ENCODE measurements at places on chromosomes 4 and X.

GRCh38 chr4:111556141-111556781 is 589.0 kb upstream of the FAM241A start:
- DNase-seq, result no peak

DNA sequence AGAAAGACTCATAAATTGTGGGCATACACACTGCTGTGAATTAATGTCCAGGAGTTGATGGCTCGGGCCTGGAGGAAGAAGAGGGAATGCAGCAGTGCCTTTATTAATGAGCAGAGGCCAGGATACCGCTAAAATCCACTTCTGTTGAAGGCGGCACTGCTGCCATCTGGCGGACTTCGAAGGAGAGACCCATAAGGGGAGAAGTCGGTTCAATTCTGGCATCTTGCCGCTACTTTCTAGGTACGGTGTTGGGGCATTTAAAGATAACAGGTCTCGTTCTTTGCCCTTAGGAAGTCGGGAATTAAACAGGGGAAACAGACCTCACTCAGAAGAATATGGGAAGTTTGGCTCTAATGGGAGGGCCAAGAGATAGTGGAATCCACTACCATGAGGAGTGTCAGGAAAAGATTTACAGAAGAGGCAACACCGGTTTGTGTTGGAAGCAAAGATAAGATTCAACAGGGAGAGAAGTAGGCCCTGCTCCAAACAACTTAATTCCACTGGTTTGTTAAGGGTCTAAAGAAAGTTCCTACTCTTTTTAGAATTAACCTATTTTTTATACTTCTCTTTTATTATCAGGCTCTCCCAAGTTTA is 133.6 kb upstream of the GIMD1 start:
- peak; percentile 10 for DNase-seq

- DNase-seq, result no peak
Observed at GRCh38 chr4:107380836-107381438, 339.1 kb downstream of the PAPSS1 start.

- DNase-seq, result no peak
Observed at GRCh38 chr4:93237521-93237920, 591.0 kb upstream of the ATOH1 start.

DNA sequence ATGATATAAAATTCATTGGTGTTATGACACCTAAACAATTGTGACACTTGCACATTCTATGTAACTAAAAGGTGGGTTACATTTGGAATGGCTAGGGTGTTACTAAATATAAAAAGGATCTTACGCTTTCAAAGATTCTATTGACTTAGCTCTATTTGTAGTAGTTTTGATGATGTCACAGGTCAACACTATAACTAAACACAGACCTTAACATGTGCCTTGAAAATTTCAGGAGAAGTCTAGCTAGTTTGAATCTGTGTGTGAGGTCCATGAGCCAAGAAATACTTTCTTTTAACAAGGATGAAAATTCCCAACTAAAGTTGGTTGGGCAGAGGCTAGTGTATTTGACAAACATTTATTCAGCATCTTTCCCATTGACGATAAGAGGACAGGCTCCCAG is 298.0 kb downstream of the GPAT3 start:
- no peak for DNase-seq
